ENCODE measurements at places on chromosomes 6 and 20.

DNA sequence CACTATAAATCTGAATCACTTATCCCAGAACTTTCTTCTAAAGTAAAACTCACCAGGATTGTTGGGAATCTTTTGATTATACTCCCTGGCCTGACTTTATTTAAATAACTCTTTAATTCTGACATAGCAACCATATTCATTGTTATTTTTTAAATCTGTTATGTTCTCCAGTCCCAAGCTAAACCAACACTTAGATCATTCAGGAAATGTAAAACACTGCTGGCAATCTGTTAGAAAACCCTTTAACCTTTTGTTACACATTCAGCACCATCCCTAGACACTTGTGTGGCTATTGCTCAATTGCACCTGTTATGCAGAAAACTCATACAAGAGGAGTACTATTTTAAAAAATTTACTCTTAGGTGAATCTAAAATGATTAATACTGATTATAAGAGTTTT, 101.8 kb upstream of the NHSL1 start:
- no peak for DNase-seq

GRCh38 chr6:11675601-11676000, 103.0 kb downstream of the ADTRP start:
- no peak for DNase-seq

DNA sequence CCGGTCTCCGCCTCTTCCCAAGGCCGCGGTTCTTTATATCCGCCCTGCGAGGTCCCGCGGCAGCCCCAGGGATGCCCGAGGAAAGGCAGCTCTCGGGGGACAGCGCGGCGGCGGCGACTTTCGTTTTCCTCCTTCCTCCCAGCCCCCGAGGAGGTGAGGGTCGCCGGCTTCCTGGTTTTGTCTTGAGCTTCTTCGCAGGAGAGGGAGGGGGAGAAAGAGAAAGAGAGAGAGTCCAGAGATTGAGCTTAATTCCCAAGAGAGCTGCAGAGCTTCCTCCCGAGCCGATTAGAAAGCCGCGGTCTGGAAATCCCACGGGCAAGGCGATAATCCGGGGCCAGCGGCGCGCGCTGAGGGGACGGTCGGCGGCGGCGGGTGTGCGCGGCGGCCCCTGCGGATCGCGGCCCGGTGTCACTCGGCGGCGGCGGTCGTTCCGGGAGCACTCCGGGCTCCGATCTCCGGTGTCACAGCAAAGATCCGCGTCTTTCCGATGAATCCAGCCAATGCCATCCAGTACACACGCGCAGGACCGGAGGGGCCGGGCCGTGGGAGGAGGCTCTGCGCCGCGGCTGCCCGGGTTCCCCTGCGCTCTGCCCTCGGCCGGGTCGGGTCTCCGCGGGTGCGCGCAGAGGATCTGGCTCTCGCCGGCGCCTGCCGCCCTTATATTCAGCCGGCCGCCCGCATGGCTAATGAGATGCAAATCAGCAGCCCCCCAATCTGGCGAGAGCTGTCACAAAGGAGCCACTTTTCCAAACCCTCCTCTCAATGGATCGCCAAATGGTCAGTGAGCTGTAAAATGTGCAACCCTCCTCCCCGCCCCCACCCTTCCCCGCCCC, at the start of gene DLL1:
DLL1 (minus strand) TSS at position 783 of the 833 bp plus-strand sequence. CDS start 939 bp downstream, outside the sequence.
- no peak for DNase-seq

DNA sequence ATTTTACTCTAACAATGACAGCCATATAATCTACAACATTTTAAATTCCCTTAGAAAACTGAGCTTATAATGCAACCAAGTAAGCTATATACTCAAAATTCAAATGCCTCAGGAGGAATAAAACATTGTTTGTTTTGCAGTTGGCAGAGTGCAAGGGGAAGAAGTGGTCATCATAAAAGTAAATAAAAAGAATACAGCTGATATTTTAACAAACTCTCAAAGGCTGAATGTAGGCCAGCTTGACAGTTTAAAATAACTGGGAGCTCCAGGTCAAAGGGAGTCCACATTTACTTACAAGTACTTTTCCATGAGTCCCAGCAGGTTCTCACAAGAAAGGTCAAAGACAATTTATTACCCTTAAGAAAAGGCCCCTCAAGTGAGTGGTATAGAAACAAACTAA, 589.8 kb downstream of the BCKDHB start:
- DNase-seq, result no peak

GRCh38 chr6:52664991-52665686, 5.8 kb upstream of the TMEM14A start:
- DNase-seq, result no peak

GRCh38 chr6:141210901-141211300, 921.8 kb upstream of the GJE1 start:
- DNase-seq, result no peak

DNA sequence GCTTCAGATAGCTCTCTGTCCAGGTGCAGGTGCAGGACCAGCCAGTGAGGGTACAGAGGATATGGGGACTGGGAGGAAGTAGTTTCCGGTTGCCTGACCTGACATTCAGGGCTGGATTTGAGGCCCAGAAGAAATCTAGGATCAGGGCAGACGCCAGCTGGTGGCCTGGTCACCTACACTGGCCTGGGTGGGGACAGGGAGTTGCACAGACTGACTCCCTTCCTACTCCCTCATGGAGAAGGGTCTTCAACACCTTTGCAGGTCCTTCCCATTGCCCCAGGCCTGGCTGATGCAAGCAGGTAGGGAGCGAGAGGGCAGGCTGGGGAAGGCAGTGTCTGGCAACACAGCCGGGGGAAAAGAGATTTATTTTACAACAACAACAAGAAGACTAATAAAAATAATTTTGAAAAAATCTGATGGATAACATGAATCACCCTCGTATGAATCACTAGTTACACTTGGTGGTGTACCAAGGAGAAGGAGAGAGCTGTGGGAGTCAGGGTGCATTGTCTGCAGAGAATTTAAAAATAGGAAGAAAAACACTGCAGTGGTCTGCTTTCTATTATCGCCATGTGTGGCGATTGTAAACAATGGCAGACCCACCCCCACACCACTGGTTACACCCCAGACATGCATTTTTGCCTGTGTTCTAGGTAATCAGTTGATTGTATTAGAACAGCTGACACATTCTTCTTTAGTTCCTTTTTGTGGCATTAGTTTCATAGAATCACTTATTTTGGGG, 62.3 kb upstream of the SNX9 start:
- peak; percentile 24 for DNase-seq

All from activated CD4-positive, alpha-beta T cell treated with anti-CD3 and anti-CD28 coated beads, Interleukin-2, Interleukin-4, amounts not matched to agents 100 ng/mL and 50 ng/mL, durations not matched to agents 16 hours and 8 hours (primary cell).